ENCODE measurements at places on chromosomes 7 and 10.

DNA sequence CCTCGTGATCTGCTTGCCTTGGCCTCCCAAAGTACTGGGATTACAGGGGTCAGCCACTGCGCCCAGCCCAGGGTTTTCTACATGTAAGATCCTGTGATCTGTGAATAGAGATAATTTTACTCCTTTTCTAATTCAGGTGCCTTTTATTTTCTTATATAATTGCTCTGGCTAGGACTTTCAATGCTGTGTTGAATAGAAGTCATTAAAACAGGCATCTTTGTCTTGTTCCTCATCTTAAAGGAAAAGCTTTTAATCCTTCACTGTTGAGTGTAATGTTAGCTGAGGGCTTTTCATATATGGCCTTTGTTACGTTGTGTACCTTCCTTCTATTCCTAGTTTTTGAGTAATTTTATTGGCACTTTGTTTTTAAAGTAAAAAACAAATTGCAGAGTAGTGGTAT, 26.6 kb downstream of the ANLN start:
- no peak for DNase-seq

- peak; percentile 45 for DNase-seq
Measured at GRCh38 chr7:74453322-74454011, at the start of gene GTF2IRD1. GTF2IRD1 (plus strand) TSS chr7:74453906; CDS start chr7:74508081, 54,175 bp downstream.

GRCh38 chr10:93313798-93314197, 168.3 kb downstream of the MYOF start:
- no peak for DNase-seq

DNA sequence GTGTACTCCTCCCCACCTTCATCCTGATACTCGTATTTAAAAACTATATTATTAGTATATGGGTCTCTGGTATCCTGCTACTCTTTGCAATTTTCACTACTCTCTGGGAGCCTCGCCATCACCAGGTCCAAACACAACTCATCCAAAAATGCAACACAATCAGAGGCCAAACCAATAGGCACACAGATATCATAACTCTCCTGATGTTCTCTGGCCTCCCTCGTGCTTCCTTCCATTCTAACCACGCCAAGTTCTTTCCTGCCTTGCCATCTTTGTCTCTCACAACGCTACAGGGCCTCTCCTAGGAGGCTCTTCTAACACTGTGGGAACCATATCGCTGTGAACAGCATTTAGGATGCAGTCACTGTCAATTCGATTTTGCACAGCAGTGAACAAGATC, 7.3 kb downstream of the RHEB start:
- no peak for DNase-seq

DNA sequence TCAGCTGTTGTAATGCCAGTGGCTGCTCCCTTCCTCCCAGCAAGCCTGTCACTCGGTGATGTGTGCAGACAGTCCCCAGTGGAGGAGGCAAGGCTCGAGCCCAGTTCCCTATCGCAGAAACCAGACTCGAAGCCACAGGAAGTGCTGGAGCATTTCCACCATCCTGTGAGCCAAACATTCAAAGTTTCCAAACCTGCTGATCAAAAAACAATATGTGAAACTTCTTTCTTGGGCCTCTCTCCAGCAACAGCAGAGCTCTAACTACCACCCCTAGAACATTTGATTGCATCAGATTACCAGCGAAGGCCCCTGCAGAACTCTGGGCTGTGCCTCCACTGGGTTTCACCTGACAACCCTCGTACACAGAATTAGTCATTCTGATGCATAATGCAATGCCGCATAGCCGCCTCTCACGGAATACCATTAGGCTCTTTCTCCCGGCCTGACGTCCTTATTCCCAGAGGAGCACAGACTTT, 94.0 kb downstream of the ELMO1 start:
- peak; percentile 73 for DNase-seq

DNA sequence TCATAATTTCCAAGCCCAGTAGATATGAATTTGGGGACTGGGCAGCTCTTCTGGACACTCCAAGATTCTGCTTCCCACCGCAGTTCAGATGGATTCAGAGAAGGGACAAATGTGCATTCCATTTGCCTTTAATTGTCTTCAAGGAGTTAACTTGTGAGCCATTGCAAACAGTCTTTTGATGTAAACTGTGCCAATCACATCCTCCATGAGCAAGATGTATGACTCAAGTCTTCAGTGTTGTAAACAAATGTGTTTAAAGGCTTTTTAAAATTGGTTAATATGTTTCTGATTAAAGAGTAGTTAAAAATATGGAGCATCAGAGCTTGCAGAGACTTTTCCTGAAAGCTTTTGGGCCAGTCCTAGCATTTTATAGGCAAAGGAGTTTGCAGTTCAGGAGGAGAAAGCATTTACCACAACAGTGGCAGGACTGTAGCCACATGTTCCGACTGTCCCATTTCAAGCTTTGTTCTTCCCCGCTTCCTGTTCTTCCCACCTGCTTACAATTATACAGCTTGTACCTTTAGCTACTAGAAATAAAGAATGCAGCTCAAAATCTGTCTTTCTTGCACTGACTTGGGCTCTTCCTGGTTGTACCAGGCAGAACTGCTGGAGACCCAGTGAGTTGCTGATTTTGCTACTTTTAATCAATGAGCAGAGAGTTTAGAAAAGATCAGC, 6.2 kb downstream of the SLC18A2 start:
- no peak for DNase-seq

- DNase-seq, result no peak
Measured at GRCh38 chr7:84506151-84506550, 311.6 kb upstream of the SEMA3A start.

DNA sequence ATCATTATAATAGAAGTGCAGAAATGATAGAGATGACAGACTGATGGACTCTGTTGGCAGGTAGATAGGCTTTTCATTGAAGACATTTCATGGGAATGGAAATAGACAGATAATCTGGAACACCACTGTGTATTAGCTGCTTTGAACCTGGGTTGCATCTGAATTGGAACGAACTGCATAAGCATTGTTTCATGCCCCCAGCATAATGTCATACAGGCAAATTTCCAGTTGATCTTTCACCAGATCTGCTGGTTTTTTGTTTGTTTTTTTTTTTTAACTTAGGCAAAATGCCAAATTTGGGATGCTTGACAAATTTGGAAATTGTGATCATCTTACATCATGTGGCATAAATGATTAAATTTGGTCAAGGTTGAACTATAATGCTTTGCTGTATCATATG, 172.1 kb upstream of the AOAH start:
- DNase-seq, result no peak

DNA sequence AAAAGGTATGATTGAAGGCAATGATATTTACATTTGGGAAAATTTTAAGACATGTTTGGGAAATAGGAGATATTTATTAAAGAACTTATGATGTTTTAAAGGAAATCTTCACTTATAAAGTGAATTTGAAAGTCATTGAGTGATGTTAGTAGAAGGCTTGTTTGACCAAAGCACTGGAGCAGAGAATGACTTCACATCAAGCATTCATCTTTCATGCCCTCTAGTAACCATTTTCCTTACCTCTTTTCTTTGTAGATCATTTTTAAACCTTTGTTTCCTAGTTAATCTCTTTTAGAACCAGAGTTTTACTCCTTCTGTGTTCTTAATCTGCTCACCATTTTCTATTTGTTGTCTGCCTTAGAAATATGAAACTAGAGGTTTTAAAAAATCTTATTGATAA, 111.3 kb upstream of the FOXP2 start:
- DNase-seq, result no peak

GRCh38 chr7:32574626-32575025, 79.3 kb downstream of the AVL9 start:
- no peak for DNase-seq

- no peak for DNase-seq
Measured at GRCh38 chr10:75062506-75063299, 48.8 kb upstream of the SAMD8 start.

DNA sequence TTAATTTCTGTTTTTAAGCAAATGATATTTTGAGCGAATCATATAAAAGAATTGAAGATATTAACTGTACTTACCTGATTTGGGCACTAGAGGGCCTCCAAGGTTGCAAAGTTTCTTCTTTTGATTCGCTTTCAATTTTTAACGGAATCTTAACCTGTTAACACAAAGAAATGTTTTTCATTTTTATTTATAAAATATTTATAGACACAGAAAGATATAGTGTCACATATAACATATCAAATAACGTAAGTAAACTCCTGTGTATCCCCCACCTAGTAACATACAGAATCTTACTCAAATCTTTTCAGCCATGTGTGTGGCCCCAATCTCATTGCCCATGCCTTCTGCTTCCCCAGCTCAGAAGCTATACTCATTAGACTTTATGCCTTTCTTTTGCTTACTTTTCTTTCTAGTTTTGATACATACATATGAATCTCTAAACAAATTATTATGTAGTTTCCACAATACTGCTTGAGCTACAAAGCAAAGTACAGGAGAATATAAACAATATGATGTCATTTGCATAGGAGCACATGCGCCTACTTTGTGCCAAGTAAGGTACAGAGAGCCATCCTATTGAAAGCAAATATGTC, 49.5 kb upstream of the ZPBP start:
- no peak for DNase-seq

GRCh38 chr7:148419856-148420832, 170.4 kb upstream of the C7orf33 start:
- no peak for DNase-seq
